ENCODE measurements at places on chromosomes 2 and 18.

DNA sequence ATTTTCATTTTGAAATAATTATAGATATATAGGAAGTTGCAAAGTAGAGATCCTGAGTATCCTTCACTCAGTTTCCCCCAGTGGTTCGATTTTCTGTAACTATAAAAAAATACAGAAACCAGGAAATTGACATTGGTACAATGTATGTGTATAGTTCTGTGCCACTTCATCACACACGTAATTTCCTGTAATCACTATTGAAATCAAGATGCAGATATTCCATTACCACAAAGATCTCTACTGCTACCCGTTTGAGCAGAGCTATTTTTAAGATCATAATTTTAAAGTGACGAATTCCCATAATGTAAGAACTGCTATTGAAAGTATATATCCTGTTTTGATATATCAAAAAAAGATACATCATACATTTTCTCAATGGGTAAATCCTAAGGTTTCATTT, 142.3 kb downstream of the BABAM2 start:
- DNase-seq = no peak

- DNase-seq = no peak
These were observed 127.2 kb downstream of the ANKRD44 start for GRCh38 chr2:197183355-197183754.

- no peak for DNase-seq
These were observed 43.3 kb downstream of the LONRF2 start for GRCh38 chr2:100278986-100279385.

DNA sequence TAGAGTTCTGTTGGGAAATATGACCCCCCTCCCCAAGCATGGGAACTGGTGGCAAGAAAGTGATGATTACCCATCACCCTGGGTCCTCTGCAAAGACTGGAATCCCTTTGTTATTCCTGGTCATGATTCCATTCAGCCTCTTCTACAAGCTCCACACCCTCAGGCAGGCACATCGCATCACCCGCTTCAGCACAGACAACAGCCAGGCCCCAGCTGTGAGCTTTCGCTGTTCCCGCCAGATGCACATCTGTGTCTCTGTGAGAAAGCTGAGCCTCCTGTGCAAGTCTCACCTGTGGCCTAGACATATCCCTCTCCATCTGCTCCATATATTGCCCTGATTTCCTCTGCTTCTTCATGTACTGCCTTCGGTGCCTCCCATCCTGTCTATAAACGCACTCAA, 368.0 kb upstream of the RAB6C start:
- DNase-seq = no peak

DNA sequence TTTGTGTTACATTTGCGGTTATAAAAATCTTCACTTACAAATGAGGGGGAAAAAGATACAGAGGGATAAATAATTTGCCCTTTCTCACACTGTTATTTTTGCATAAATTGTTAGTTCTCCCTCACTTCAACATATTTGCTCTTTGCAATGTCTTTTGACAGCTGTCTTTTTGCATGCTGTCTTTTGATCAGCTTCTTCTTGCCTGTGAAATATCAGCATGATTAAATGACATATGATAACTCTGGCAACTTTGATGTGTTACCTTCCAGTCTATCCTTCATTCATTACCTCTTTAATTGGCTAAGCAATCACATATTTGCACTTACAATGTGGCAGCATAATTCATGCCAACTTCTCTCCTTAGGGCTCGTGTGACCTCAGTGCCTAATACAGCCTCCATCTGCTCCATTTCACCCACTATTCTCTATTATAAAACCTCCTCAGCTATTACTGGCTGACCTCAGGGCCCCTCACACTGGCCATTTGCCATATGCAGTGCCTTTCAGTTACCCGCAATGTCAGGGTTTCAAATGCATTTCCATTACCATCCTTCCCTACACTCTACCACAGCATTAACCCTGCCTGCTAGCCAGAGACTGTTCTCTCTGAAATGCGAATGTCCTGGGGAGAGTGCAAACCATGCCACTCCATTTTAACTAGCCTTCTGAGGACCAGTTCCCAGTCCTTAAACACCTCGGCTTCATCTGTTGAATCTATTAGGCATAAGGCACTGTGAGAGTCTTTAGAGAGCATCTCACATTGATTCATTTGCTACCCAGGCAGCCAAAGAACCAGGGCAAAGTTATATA, 1056.6 kb upstream of the CHAC2 start:
- no peak for DNase-seq

DNA sequence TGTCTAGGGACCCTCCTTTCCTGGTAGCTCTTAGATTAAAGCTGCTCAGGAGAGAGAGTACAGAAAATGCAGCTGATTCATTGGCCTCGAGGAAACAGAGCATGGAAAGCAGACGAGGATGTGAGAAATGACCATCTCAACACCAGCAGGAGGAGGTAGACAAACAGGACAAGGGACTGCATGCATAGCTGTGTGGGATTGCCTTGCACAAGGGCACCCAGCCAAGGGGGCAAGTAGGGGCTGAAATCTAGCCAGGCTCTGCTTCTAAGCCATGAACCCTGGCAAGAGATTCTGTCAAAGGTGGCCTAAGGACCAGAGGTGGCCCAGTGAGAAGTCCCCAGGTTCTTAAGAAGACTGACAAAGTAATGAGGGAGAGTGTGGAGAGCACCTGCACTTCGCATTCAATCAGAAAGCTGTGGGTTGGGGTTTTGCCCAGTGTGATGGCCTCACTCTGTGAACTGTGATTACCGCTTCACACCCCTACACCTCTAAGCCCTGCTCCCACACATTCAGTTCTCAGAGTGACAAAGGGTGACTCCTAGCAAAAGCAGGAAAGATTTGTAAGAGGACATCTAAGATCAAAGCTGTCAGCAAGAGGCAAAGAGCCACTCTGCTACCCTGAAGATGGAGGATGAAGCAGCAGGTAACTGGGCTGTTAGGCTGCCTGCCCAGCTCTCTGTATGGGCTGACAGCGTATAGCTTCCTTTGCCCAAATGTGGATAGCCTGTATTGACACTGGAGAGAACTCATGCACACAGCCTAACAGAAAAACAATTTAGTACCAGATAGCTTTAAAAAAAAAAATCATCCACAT, 151.3 kb upstream of the PELI1 start:
- no peak for DNase-seq

- no peak for DNase-seq
These were observed 201.5 kb downstream of the LPIN1 start for GRCh38 chr2:11947956-11948355.

- no peak for DNase-seq
These were observed 1.6 kb downstream of the SETBP1 start for GRCh38 chr18:44682201-44682870.
